GM23338 (cell line): ENCODE measurements at places on chromosomes 1 and 21. TPM values are rescaled to one million over a fixed set of nuclear protein-coding genes. Genes with fewer than 3 reads are reported as not detected.

Gene RYR2
- polyA plus RNA-seq = 1.7 and 8.9 TPM in 2 replicates

Gene KRTAP19-3
- polyA plus RNA-seq = not detected in 2 replicates

Gene SORT1
- polyA plus RNA-seq = 10.3 and 10.9 TPM in 2 replicates

Gene OLIG2
- polyA plus RNA-seq = 0.09 and 0.15 TPM in 2 replicates

Gene CHRM3
- polyA plus RNA-seq = 4.3 and 4.8 TPM in 2 replicates

Gene GPR25
- not detected in 2 replicates for polyA plus RNA-seq

Gene MAN1C1
- polyA plus RNA-seq = 5.4 and 5.9 TPM in 2 replicates

Gene ERVH48-1
- polyA plus RNA-seq = 31.7 and 34.1 TPM in 2 replicates

Gene CCDC27
- polyA plus RNA-seq = 0.18 TPM in 1 of 2 replicates, not detected in the other
